ENCODE measurements at places on chromosomes 1 and 21.

- DNase-seq, result no peak
Measured at GRCh38 chr1:77322061-77322900, 40.5 kb downstream of the AK5 start.

DNA sequence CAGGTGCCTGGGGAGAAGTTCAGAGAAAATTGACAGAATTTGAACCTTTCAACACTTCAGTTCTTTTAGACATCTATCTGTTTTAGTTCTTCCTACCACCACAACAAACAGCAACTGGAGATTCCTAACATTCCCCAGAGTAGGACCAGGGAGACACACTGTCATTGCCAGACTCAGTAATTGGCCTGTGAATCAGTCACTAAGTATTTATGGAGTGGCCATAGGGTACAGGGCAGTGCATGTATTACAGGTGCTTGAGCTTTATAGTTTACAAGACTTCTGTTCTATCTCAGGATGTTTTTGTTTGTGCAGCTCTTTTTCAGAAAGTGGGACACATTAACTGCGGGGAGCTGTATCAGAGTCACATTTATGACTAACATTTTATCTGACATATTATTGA is 1.7 kb downstream of the CDC14A start:
- peak; percentile 51 for DNase-seq

GRCh38 chr21:41877901-41878830 is 978 bp downstream of the PRDM15 start:
- peak; percentile 69 for DNase-seq

GRCh38 chr1:39266269-39266668 is 61.8 kb downstream of the MACF1 start:
- peak; percentile 43 for DNase-seq

- DNase-seq, result peak; percentile 85
Measured at GRCh38 chr1:175673371-175674150, 69.8 kb downstream of the TNR start.

GRCh38 chr1:36802018-36802417 is 232.3 kb downstream of the GRIK3 start:
- no peak for DNase-seq

GRCh38 chr1:205663286-205663936 is 16.9 kb downstream of the SLC45A3 start:
- no peak for DNase-seq

- no peak for DNase-seq
Measured at GRCh38 chr1:186957314-186957713, 128.6 kb downstream of the PLA2G4A start.

GRCh38 chr21:21664871-21665270 is 666.7 kb downstream of the NCAM2 start:
- no peak for DNase-seq

- no peak for DNase-seq
Measured at GRCh38 chr1:53639251-53639763, 99.7 kb downstream of the GLIS1 start.

- DNase-seq, result peak; percentile 11
Measured at GRCh38 chr1:51648180-51649109, 31.6 kb downstream of the OSBPL9 start.

- DNase-seq, result no peak
Measured at GRCh38 chr21:25191141-25191540, 416.1 kb downstream of the MRPL39 start.

GRCh38 chr1:245942856-245943255 is 564.2 kb downstream of the SMYD3 start:
- DNase-seq, result no peak

DNA sequence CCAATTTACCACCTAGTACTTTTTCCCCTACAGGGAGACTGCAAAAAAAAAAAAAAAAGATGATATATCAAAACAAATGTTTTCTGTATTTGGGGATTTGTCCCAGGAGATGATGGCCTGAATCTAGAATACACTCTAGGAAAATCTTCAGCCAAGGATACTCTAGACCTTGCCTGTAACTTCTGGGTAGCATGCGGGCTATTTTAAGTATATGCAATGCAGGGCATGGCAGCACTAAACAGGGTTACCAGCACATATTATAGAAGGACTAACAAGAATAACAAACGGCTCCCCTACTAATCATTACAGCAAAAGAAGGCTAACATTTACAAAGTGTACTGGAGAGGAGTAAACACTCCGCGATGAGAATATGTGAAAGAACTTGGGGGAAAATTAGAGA is 109.6 kb downstream of the GPATCH2 start:
- DNase-seq, result no peak

DNA sequence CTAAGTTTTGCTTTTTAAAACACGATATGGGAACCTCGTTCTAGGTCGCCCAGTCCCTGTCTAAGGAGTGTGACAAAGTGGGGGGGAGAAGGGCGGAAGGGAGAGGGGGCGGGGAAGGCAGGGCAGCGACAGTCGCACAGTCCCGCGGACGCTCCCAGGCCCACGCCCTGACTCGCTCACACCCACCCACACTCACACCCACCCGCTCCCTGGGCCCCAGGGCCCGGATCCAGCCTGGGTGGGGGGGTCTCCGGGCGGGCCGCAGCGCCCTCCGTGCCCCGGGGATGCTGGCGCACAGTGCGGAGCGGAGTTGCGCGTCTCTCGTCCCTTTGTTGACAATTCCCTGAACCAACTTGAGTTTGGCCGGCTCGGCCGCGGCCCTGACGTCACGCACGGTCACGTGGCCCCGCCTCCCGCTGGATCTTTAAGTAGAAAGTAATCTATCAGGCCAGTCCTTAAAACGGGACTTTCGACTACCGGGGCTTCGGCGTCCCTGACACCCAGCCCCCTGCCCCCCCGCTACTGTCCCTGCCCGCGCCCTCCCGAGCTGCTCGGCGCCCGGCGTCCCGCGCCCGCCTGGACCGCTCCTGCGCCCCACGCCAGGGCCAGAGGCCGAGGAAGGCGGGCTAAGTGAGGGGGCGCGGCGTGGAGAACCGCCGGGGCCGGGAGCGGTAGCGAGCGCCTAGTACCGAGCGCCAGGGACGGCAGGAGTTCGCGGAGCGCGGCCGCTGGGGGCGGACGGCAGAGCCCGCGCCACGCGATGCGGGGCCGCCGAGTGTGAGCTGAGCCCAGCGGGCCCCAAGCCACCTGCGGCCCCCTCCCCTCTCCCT is at the start of gene FOXD3:
TSS of gene FOXD3 (plus strand) at position 454 of the 830 bp plus-strand sequence. CDS start 492 bp downstream, outside the sequence.
- peak; percentile 86 for DNase-seq

GRCh38 chr1:197837911-197838310 is 62.6 kb upstream of the DENND1B start:
- DNase-seq, result no peak

- DNase-seq, result no peak
Measured at GRCh38 chr1:116246174-116246573, 126.9 kb upstream of the ATP1A1 start.

- DNase-seq, result no peak
Measured at GRCh38 chr1:63343922-63344321, 21.6 kb downstream of the FOXD3 start.

DNA sequence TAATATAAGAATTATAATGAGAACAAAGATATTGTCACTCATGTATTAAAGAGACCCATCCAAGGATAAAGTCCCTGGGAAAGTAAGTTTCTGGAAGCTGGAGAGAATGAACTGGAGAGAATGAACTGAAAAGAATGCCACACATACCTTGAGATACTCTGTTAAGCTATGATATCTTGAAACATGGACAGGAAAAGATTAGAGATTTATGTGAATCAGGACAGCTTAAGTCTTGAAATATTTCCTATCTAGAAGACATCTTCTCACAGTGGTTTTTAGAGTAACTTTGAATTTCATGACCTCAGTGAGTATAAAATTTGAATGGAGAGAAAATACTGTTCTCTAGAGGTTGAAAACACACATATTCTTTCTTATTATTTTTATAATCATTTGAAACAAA is 201.3 kb upstream of the HMCN1 start:
- no peak for DNase-seq

DNA sequence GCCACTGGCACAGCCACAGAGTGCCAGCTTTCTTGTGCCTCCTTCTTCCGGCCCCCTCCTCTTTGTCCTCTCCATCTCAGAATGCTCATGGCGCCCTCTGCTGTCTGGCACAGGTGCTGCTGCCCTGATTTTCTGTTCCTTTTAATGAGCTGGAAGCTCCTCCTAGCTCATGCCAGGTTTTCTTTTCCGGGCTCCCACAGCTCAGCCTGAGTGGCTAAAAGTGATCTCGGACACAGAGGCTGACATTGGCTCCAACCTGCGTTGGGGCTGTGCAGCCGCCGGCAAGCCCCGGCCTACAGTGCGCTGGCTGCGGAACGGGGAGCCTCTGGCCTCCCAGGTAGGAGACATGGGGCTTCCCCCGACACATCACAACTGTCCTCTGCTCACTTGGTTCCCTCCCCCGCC is 18.7 kb downstream of the CNTN2 start:
- DNase-seq, result peak; percentile 97

DNA sequence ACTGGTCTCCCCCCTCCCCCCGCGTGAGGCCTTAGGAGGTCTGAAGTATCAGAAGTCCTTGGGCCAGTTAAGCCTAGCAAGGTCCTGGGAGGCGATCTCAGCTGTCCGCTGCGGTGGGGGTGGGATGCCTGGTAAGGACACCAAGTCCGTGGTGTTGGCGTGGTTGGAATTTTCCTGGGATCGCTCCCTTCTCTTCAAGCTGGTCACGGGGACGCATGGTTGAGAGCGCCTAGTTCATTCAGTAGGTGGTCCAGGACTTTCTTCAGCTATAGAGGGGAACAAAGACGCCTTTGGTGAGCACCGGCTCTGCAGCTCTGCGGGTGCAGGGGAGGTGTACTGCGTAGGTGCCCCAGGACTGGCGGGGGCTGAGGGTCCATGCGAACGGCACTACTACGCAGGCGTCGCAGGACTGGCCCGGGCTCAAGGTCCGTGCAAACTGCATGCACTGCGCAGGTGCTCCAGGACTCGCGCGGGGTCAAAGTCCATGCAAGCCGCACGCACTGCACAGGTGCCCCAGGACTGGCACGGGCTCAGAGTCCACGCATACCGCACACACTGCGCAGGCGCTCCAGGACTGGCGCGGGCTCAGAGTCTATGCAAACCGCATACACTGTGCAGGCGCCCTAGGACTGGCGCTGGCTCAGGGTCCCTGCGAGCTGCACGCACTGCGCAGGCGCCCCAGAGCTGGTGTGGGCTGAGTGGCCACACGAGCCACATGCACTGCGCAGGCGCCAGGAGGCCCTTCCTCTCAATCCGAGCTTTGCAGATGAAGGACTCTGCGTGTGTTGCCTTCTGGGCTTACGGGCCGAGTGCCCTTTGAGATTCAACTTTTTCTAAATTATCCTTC is 36.6 kb upstream of the HMGN1 start:
- peak; percentile 92 for DNase-seq

GRCh38 chr1:228429007-228429406 is 12.3 kb upstream of the TRIM17 start:
- DNase-seq, result no peak

GRCh38 chr1:54994355-54994990 is 4.3 kb upstream of the BSND start:
- no peak for DNase-seq

GRCh38 chr1:29279951-29280391 is 43.6 kb downstream of the PTPRU start:
- no peak for DNase-seq
